ENCODE measurements at places on chromosomes 12 and 14.

- no peak for DNase-seq
Measured at GRCh38 chr12:124651516-124652273, 84.3 kb upstream of the NCOR2 start.

DNA sequence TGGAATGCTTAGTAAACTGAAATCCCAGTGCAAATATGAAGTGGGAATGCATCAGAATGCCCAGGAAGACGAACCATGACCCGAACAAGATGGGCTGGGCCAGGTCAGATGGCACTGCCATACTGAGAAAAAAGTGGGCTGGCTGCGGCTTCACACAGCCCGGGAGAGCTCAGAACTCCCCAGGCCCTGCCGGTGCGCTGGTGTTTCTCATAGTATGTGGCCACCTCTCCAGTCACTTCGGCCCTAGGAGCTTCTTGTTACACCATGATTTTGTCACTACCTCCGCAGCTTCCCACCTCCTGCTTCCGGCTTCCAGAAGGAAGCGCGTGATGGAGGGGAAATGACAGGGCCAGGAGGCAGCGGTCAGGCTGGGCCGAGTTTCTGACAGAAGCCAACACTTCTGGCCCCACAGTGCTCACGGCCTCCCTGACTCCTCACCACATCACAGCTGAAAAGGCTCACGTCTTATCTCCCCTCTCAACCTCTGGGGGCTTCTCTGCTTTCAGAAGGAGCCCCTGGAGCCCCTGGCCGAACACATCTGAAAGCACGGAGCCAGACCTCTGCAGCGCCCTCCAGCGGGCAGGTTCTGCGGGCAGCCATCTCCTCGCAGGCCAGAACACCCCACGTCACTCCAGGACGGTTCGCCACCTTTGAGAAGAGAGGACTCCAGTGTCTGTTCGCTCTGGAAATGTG, 30.7 kb downstream of the DAD1 start:
- DNase-seq = no peak

DNA sequence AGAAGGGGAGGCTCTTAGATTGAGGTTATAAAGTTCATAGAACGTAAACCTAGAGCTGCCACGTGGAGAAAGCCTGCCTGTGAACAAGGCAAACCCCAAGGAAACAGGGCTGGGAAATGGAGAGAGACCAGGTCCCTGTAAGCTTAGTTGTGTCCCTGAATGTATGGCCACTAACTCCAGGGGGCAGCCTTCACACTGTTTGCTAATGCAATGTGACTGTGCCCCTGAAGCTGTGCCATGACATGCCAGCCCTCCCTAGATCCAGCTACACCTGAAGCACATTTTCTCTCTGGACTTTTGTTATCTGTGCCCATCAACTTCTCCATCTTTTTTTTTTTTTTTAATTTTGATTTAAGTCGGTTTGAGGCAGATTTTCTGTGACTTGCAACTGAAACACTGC, 60.6 kb upstream of the TMCC3 start:
- no peak for DNase-seq

GRCh38 chr14:100900837-100901390, 2.6 kb downstream of the RTL1 start:
- no peak for DNase-seq

DNA sequence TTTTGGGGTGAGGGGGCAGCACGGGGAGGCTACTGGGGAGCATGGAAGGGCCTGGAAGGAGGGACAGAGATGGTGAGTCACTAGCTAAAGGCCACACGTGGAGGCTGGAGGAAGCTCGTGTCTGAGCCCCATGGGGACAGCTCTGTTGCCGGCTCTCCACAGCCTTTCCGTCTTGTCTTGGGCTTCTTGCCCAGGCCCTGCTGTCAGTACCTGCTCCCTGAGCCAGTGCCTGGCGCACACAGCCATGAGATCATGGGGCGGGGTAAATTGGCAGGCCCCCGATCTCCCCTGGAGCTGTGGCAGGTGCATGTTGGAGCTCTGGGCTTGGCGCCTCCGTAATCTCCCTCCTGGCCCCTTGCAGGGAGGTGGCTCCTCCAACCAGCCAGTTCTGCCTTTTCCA, 16.1 kb upstream of the KRT80 start:
- DNase-seq = peak; percentile 76

DNA sequence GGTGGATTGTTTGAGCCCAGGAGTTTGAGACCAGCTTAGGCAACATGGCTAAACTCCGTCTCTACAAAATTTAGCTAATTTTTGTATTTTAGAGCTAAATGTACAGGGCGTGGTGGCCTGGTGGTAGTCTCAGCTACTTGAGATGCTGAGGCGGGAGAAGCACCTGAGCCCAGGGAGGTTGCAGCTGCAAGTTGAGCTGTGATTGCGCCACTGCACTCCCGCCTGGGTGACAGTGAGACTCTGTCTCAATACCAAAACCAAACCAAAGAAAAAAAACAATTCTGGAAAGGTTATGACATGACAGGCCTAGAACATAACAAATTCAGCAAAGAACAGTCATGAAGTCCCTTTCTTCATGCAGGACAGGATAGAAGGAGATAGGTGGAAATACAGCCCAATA, 25.7 kb downstream of the WDR89 start:
- no peak for DNase-seq

DNA sequence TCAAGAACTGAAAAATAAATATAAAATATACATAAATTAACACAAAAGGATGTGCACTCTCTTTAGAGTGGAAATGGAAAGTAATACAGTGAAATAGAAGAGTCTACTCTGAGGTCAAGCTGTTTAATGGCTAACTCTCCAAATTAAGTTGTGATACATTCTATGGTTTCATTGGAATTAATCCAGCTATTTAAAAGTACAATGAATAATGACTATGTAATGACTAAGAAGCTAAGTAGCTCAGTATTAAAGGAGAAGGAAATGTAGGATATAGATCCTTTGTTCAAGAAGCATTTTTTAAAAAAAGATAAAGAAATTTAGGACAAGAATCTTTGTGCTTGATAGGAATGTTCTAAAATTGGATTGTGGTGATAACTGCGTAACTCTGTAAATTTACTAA, 85.3 kb downstream of the LRP6 start:
- peak; percentile 12 for DNase-seq

GRCh38 chr12:25960143-25960542, 1.7 kb downstream of the RASSF8 start:
- DNase-seq = no peak

DNA sequence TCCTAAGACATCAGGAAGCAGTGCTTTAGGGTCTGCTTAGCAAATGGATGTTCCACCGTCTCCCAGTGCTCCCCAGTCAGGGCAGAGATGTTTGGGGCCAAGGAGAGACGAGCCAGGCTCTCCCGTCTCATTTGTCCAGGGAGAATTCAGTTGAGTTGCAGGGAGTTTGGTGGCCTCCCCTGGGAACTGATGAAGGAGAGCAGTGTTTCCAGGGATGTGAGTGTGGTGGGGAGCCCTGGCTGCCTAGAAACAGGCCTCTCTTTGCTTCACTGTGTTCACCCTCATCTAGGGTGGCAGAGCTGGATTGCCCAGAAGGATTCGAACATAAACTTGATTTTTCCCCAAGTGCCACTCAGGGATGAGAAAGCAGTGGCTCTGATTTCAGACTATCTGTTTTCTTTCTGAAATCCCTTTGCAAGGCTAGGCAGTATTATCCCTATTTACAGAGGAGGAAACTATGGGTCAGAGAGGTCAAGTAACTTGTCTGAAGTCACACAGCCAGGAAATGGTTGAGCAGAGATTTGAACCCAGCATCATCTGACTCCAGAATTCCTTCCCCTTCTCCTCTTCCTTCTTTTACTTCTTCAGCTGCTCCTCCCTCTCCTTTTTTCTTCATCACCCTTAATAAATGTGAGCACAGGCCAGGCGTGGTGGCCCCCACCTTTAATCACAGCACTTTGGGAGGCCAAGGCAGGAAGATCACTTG, 6.6 kb downstream of the TPCN1 start:
- no peak for DNase-seq

DNA sequence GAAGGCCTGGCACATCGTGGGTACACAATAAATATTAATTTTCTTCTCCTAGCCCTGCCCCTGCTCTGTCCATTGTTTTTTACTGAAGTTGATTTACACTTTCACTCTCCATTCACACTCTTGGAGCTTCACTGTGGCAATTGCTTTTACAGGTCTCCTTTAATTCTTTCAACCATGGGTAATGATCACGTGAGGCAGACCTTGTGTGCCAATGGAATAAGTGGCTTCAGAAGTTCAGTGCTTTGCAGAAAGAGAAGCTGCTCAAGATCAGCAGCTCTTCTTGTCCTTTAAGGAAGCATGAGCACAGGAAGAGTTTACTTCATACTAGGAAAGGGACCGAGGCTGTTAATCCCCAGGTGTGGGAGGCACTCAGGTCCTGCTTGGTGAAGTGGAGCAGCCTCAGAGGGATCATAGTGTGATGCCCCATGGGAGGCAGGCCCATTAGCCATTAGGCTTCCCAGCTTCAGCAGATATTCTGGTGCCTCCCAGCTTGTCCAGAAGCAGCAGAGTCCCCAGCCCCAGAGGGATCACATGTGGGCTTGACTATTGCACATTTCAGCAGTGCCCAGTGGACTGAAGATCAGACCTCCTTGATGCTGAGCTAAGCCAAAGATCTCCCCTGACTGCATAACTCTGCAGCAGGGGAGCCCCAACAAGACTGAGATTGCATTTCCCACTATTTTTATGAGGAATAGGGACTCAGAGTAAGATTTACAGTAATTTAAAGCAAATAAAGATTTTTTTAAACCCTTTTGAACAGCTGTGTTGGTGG, 5.0 kb upstream of the SLC35F4 start:
- no peak for DNase-seq
